ENCODE measurements at places on chromosomes 6 and 20.

DNA sequence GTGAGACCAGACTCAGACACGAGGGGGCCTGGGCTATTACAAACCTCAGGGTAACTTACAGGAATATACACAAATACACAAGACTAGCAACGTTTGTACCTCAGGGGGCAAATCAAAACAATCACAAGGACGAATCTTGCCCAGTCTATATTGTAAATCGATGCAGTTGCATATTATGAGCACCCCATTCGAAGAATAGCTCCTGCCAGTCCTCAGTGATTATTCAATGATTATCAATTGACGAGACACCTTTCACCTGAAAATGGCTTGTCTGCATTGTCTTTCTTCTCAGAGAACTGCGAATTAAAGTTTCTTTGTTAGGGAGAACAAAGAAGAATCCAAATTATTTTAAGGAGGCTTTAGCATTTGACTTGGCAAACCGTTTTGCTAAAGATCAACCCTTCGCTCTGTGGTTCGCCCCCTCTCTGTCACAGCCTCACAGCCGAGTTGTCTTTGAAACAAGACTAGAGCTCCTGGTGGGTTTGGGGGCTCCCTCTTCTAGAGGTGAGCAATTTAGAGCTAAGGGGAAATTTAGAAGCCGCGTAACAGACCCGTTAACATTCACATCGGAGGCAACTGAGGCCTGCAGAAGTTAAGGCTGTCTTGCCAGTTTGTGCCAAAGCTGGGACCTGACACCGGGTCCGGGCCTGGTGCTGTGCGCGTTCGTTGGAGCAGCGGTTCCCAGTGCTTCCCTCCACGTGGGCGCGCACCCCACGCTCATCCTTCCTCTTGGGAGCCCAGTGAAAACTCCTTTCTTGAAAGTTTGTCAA, 24.9 kb upstream of the MAP3K7 start:
- no peak for DNase-seq

DNA sequence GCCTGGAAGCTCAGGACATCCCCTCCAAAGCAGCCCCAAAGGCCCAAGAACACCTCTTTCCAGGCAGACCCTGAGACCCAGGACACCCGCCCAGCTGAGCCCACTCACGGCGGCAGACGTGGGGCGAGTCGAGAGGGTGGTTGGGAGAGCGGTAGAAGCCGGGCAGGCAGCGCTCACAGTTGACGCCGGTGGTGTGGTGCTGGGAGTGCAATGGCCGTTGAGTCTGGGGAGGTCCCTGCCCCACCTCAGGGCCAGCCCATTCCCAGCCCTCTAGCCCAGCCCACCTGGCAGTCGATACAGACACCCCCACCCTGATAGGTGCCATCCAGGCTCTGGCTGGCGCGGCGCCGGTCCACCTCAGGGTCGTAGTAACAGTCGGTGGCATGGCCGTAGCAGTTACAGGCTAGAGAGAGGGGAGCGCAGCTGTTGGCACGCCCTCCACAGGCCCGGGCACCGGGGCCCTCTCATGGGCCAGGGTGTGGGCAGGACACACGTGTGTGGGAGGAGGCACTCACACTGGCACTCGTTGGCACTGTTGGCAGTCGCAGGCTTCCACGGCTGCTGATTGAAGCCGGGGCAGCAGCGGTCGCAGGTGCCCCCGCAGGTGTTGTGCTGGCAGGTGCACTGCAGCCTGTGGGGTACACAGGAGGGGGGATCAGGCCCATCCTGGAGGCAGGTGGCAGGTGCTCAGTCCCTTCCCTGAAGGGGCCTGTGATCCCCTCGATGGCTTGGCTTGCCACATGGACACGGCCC, 20.5 kb downstream of the LAMA5 start:
- DNase-seq = no peak

DNA sequence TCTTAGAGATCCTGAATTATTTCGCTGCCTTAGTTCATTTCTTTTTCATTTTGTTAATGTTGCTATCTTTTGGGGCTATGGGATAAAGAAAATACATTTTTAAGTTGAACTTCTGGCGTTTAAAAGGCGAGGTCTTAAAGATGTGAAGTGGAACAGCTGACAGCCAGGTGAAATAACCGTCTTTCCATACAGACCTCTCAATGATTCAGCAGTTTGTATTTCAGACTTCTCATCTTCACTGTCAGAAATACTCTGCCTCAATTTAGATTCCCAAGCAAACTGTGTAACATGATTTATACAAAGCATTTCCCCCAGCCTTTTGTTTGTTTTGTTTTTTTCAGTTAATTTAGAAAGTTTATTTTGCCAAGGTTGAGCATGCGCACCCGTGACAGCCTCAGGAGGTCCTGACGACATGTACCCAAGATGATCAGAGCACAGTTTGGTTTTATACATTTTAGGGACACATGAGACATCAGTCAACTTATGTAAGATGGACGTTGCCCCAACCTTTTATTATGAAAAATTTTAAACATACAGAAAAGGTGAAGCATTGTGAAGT, 40.0 kb downstream of the SLC9A8 start:
- no peak for DNase-seq

DNA sequence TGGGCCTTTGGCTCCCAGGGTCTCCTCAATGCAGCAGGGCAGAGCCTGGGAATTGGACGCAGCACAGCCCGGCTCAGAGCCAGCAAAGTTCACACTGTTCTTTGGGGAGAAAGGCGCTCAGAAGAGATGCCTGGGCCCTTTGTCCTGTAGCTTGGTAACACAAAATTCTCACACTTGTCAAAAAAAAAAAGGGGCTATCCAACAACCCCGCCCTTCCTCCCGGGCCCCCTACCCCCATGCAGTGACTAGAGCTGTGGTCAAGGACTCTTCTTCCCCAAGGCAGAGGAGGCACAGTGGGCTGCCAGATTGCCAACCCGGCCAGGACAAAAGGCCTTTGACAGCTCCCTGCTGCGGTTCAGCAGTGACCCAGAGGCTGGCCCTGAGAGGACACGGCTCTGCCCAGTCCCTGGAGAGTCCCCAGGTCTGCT, 2.0 kb downstream of the NKAIN4 start:
- DNase-seq = no peak

DNA sequence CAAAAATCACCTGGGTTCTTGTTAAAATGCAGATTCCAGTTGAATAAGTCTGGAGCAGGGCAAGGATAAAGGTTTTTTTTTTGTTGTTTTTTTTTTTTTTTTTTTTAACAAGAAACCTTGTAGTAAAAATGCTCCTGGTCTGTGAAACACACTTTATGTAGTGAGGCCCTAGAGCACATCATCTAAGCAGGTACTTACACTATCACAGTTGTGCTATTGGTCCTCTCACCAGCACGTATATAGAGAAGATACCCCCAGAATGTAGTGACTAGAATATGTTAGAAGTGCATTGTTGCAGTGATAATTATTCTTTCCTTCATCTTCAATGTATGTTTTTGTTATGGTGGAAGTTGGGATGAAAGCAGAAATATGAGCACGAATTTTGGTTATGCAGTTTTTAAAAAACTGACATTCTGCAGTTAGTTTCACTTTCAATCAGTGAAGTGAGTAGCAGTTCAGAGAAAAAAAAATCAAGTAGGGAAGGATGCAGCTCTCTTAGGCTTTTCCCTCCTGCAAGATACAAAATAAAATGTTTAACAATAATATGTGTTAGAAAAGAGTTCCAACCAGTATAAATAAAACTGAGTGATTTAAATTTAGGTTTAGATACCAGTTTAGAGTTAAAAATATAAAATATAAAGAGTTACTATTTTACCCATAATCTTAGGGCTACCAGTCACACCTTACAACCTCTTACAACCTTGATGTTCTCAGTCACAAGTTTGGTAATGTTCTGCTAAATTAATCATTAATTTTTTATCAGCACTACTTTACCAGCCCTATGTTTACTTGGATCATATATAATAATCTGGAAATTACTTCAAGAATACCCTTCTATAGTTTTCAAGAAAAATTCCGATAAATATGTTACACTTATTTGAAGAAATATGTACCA, 9.2 kb upstream of the DEFB113 start:
- DNase-seq = no peak

GRCh38 chr6:158389193-158389919, 77.1 kb downstream of the TULP4 start:
- DNase-seq = no peak

- DNase-seq = no peak
Measured at GRCh38 chr6:23335894-23336293, 766.5 kb downstream of the HDGFL1 start.
